ENCODE measurements at places on chromosomes 1 and 21.

DNA sequence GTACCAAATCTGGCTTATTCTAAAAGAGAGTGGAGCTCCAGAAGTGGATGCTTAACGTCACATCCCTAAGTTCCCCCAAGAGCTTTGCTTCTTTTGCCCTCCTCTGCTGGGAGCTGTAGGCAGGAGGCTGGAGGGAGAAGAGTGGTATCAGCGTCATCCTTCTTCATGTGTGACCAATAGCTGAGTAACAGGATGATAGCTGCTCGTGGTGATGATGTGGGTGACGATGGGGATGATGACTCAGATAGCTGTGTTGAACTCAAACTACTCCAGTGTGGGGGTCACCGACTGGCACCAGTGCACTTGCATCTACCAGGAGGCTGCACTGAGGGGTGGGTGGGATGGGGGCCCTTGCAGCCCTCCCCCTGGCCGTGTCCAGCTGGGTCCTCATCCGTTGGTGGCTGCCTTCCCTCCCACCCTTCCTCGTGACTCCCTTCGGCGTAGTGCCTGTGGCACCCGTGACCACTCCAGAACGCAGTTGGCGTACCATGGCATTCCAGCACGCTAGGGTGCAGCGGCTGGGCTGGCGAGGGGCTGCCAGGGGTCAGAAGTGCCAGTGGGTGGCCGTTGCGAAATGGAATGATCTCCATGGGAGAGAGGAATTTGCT, 1.1 kb downstream of the IGFN1 start:
- DNase-seq, result no peak

DNA sequence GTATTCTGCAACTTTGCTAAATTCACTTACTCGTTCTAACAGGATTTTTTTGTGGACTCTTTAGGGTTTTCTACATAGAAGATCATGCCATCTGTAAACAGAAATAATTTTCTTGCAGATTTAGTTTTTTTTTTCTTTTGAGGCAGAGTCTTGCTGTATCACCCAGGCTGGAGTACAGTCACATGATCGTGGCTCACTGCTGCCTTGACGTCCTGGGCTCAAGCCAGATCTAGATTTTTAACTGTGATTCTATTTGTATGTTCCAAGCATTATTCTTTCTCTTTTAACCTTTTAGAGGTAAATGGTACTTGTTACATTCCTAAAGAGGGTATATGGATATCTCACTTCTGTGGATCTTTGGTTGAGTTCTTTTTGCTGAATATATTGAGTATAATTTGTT, 18.6 kb downstream of the FABP3 start:
- DNase-seq, result no peak

DNA sequence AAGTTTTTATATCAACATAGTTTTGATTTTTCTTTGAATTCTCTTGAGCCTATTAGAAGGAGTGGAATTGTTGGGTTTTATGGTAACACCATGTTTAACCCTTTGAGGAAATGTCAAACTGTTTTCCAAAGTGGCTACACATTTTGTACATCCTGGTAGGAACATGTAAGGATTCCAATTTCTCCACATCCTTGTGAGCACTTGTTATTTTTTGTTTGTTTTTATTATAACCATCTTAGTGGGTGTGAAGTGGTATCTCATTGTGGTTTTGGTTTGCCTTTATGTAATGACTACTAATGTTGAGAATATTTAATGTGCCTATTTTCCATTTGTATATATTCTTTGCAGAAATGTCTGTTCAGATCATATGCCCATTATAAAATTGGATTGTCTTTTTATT, 120.5 kb downstream of the FGGY start:
- DNase-seq, result no peak

DNA sequence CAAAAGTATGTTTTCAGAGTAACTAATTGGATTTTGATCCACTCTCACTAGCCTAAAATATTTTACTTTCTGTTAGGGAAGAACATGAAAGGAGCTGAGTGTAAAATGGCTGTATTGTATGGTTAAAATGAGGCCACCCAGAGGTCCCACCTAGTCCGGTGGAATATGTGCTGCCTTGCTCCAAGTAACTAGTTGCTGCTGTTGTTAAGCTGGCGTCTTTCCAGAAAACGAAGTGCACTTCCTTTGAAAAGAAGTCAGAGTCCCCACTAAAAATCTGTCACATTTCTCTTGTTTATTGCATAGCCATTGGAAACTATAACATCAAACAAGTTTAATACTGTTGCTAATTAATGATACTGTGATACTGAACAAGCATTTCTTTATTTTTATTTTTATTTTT, 3.2 kb downstream of the SLC25A33 start:
- no peak for DNase-seq

DNA sequence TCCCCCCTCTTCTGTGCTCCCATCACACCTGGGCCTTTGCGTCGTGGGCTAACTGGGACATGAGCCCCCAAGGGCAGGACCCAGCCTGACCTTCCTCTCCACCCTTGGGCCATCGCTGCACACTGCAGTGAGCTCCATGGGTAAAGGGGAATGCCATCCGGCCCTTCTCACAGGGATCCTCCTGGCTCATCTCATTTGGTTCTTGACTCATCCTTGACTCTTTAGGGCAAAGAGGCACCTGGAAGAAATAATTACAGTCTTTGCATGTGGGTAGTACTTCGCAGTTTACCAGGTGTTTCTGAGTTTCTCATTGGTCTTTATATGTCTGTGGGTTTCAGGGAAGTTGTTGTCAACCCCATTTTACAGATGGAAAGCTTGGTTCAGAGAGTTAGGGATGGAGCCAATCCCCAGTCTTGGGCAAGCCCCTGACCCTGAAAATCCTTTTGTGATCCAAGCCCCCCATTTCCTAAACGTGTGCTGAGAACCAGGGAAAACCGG, 59.3 kb upstream of the ID3 start:
- no peak for DNase-seq

DNA sequence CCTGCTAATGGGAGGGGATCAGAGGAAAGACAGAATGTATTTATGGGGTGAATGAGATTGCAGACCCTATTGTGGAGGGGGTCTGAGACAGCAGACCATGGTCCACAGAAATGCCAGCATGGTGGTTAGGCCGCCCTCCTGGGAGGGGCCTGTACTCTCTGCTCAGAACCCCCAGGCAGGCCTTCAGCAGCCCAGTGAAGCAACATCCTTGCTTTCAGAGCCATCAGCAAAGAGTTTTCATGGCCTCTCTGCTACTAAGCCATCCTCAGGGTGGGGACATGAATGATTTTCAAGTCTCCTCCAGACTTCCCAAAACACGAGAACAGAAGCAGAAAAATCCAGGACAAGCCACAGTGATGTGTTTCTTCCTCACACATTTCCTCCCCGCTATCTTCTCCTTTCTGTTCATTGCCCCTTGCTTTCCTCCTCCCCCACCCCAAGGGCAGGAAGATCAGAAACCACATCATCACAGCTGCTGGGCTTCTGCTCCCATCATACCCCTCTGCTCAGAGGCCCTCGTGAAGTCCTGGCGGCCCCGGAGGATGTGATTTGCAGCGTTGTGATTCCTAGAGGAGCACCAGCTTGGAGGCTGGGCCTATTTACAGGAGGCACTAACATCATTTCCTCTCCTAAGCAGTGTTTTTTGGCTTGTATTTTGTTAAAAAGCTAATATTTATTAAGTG, 48.0 kb downstream of the ABCA4 start:
- DNase-seq, result no peak

DNA sequence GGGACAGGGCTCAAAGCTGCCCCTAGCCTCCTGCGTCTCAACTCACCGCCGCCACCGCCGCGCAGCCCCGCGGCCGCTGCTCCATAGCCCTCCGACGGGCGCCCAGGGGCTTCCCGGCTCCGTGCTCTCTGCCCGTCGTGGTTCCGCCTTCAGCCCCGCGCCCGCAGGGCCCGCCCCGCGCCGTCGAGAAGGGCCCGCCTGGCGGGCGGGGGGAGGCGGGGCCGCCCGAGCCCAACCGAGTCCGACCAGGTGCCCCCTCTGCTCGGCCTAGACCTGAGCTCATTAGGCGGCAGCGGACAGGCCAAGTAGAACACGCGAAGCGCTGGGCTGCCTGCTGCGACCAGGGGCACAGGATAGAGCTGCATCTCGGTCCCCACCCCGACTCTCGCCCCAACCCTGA, at the start of gene TNFRSF25:
TNFRSF25 (minus strand) TSS at position 151 of the 400 bp plus-strand sequence; CDS start at position 85, 66 bp downstream.
- peak; percentile 76 for DNase-seq

GRCh38 chr1:100628631-100629081, 90.7 kb downstream of the GPR88 start:
- no peak for DNase-seq

DNA sequence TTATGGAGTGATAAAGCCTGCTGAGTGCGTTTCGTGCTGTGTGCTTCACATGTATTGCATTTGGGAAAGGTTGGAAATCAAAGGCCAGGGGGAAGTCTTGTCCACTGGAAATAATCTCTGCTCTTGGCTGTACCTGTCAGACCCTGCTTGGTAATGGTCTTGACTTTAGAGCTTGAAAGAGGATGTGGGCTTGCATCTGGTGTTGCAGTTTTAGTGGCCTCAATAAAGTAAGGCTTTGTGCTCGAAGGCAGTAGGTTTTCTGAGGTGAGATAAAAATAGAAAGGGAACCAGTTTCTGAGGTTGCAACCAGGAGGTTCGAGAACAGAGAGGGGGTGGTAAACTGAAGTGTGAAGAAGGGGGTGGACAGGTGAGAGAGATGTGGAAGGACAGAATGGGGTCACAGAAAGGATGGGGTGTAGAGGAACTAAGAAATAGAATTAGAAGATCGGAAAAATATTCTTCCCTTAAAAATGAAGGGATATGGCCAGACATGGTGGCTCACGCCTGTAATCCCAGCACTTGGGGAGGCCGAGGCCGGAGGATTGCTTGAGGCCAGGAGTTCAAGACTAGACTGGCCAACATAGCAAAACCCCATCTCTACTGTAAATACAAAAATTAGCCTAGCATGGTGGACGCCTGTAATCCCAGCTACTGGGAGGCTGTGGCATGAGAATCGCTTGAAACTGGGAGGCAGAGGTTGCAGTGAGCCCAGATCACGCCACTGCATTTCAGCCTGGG, 1.5 kb downstream of the S100PBP start:
- peak; percentile 41 for DNase-seq

DNA sequence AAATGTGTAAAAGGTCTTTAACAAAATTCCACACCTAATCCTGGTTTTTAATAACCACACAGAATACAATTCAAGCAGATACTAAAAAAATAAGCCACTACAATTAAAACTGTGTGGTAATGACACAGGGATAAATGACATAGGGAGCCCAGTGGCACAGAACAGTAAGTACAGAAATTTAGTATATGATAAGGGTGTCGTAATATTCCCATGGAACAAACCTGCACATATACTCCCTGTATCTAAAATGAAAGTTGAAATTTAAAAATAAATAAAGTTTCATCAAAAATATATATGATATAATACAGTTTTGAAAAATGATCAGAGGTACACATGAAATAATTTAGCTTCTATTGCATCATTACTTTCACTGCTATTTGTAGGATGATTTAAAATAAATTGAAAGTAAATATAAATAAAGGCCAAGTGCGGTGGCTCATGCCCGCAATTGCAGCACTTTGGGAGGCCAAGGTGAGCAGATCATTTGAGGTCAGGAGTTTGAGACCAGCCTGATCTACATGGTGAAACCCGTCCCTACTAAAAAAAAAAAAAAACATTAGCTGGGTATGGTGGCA, 56.5 kb downstream of the COLGALT2 start:
- no peak for DNase-seq

- no peak for DNase-seq
These were observed 8.4 kb downstream of the KCNN3 start for GRCh38 chr1:154861607-154862094.

DNA sequence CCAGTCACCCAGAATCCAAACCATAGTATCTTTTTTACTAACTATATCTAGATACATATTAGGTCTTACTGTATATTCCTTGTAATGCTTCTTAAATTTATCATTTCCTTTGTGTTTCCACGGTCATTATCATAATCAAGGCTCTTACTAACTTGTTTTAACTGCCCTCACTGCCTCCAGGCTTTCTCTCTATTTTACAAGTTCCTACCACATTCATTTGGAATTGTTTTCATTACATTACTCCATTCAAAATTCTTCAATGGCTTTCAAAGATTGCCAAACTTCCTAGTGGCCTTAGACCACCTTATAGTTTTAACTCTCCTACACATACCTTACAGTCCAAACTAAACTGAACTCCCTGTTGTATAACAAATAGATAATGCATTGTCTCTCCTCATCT, 6.3 kb downstream of the HFM1 start:
- no peak for DNase-seq

DNA sequence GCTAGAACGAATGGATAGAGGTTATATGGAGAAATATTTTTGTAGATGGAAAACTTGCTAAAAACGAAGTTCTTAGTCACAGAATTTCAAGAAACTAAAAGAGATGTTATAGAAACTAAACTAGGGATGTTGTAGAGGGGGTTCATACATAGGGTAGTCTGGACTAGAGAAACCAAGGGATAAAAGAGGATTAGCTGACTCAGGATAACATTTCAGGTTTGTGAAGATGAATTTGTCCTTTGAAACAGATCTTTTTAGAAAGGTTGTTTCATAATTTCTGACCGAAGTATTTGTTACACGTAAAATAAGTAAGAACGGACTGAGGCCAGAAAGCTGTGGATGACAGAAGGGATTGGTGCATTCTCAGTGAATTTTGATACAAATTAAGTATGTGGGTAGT, 13.6 kb downstream of the YTHDF2 start:
- DNase-seq, result no peak

DNA sequence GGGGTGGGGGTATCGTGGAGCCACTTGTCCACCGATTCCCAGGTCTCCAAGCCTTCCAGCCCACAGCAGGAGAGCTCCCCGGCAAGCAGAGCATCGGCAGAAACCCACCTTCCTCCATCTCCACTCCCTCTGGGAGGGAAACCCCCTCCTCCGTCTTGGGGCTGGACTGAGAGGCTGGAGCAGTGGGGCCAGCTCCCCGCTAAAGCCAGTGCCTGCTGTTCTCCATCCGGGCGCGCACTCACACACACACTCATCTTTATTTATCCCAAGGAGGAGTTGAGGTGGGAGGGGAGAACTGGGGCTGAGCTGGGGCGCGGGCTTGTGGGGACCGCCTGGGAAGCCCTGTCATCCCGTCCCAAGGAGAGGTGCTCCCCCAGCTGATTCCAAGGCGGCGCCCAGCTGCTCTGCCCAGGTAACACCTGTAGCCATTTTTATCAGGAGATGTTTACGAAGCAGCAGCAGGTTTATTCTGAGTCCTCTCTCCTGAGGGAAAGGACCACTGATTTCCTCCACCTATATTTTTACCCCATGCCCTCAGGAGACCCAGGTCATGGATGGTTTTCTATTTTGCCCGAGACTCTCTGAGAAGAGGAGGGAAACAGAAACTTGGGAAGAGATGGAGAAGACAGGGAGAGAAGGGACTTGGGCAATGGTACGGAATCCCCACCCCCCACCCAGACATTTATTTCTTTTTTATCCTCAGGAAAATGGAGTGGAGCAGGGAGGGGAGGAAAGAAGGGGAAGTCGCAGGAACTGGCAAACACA, 2.1 kb downstream of the KCNN3 start:
- DNase-seq, result no peak

DNA sequence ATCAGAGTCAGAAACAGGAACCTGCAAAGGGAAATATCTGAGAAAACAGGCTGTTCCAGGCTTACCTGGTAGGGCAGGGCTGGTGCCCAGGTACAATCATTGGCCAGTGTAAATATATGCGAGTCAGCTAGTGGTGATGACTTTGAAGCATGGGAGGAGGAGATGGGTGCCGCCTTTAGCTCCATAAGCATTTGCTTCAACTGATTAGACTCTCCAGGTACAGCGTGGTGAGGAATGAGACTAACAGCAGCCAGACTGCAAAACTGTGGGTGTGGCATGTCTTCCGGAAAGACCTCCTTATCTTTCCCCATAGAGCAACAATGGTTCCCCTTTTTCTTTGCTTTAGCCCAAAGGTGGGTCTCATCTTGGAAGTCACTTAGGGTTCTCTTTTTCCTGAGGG, 137.2 kb downstream of the LRIG2 start:
- no peak for DNase-seq

GRCh38 chr1:46489169-46489637, 433 bp upstream of the DMBX1 start:
- DNase-seq, result no peak
